ENCODE measurements at places on chromosomes 1 and 21.

DNA sequence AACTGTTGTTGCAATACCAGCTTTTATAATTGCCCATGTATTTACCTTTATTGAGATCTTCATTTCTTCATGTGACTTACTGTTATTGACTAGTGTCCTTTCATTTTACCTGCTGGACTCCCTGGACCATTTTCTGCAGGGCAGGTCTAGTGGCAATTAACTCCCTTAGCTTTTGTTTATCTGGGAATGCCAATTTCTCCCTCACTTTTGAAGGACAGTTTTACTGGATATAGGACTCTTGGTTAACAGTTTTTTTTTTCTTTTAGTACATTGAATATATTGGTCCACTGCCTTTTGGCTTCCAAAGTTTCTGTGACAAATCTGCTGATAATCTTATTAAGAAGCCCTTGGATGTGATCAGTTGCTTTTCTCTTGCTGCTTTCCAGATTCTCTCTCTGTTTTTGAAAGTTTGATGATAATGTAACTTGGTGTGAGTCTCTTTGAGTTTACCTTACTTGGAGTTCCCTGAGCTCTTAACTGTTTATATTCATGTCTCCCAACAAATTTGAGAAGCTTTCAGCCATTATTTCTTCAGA is 56.9 kb downstream of the COL18A1 start:
- H3K27me3 ChIP-seq = peaks cover 11% of the 10 kb centered on the region
- DNase-seq = no peak
- peaks cover 10% of the 10 kb centered on the region for H3K4me1 ChIP-seq

DNA sequence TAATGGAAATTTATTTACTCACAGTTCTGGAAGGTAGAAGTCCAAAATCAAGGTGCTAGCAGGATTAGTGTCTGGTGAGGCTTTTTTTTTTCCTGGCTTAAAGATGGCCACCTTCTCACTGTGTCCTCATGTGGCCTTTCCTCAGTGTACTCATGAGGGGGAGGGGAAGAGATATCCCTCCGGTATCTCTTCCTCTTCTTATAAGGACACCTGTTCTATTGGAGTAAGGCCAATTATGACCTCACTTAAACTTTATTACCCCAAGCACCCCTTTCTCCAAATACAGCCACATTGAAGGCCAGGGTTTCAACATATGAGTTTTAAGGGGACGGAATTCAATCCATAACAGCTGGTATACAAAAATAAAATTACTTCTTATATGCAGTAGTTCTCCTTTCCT is 203.7 kb upstream of the C1orf87 start:
- H3K4me3 ChIP-seq = no peak overlapping the region
- no peaks in the 10 kb centered on the region for H3K36me3 ChIP-seq
- H3K27ac ChIP-seq = no peak overlapping the region
- H3K27me3 ChIP-seq = no peaks in the 10 kb centered on the region
- no peaks in the 10 kb centered on the region for H3K4me1 ChIP-seq
- no peak for DNase-seq

DNA sequence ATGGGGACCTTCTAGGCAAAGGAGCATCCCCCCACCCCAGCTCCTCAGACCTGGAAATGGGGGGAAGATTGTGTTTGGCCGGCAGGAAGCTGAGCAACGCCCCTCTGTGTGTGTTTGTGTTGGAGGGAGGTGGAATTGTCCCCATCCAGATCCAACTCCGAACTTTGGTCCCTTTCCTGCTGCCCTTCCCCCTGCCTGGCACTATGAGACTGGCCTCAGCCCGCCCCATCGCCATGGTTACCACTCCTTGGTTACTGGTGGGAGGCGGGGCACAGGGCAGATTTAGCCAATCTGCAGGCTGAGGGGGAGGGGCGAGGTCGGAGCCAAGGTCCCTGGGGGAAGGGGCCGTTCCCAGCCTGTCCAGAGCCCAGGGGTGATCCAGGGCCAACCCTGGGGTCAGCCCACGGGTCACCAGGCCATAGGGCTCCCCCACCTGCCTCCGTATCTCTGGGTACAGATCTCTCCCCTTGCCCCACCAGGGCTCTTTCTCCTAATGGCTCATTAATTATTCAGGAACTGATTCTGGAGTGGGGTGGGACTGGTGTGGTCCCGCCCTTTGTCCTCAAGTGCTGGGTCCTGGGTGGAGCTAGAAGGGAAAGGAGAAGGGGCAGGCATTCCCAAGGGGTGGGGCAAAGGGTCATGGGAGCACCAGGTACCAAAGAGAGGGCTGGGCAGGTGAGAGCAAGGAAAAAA is 15.2 kb downstream of the PTPRF start:
- H3K27me3 ChIP-seq = peaks cover 18% of the 10 kb centered on the region
- no peak overlapping the region for H3K4me3 ChIP-seq
- H3K36me3 ChIP-seq = no peaks in the 10 kb centered on the region

GRCh38 chr1:205791568-205792180 is 16.4 kb upstream of the RAB29 start:
- no peaks in the 10 kb centered on the region for H3K27me3 ChIP-seq
- peak; percentile 57 for DNase-seq
- H3K36me3 ChIP-seq = peaks cover 20% of the 10 kb centered on the region
- H3K4me3 ChIP-seq = no peak overlapping the region

- H3K27me3 ChIP-seq = no peaks in the 10 kb centered on the region
- peaks cover 6% of the 10 kb centered on the region for H3K36me3 ChIP-seq
- peaks cover 29% of the 10 kb centered on the region for H3K4me1 ChIP-seq
- no peak overlapping the region for H3K4me3 ChIP-seq
- no peak for DNase-seq
Observed at GRCh38 chr1:174191349-174191862, 32.1 kb downstream of the RABGAP1L start.

- peaks cover 12% of the 10 kb centered on the region for H3K4me1 ChIP-seq
- H3K36me3 ChIP-seq = peaks cover 2% of the 10 kb centered on the region
- H3K4me3 ChIP-seq = peak overlapping the region; percentile 87
- H3K27me3 ChIP-seq = no peaks in the 10 kb centered on the region
- H3K27ac ChIP-seq = peak overlapping the region; percentile 98
Observed at GRCh38 chr1:1069056-1069710, 4.9 kb downstream of the RNF223 start.

- H3K27ac ChIP-seq = no peak overlapping the region
- H3K4me1 ChIP-seq = peaks cover 7% of the 10 kb centered on the region
- no peak overlapping the region for H3K4me3 ChIP-seq
- peaks cover 5% of the 10 kb centered on the region for H3K27me3 ChIP-seq
Observed at GRCh38 chr1:116794371-116794770, 40.1 kb downstream of the CD2 start.

GRCh38 chr1:33897092-33897725 is 33.3 kb downstream of the HMGB4 start:
- no peak overlapping the region for H3K27ac ChIP-seq
- no peak for DNase-seq
- no peaks in the 10 kb centered on the region for H3K36me3 ChIP-seq
- no peaks in the 10 kb centered on the region for H3K4me1 ChIP-seq

DNA sequence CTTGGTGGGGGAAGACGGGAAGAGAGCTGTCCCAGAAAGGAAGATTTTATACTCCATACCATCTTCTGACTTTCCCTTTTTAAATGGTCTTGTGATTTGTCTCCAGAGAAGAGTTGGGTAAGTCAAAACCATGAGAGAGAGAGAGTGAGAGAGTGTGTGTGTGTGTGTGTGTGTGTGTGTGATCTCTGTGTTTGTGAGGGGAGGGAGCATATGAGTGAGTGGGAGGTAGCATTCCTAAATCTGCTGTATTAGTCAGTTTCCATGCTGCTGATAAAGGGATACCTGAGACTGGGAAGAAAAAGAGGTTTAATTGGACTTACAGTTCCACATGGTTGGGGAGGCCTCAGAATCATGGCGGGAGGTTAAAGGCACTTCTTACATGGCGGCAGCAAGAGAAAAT is 102.0 kb upstream of the VANGL1 start:
- H3K27ac ChIP-seq = no peak overlapping the region
- no peak for DNase-seq
- H3K27me3 ChIP-seq = peaks cover 5% of the 10 kb centered on the region
- no peaks in the 10 kb centered on the region for H3K4me1 ChIP-seq
- no peak overlapping the region for H3K4me3 ChIP-seq

- no peaks in the 10 kb centered on the region for H3K4me1 ChIP-seq
- H3K36me3 ChIP-seq = no peaks in the 10 kb centered on the region
- no peak for DNase-seq
- H3K4me3 ChIP-seq = no peak overlapping the region
- H3K27ac ChIP-seq = no peak overlapping the region
- H3K27me3 ChIP-seq = peaks cover 11% of the 10 kb centered on the region
Observed at GRCh38 chr1:53731779-53732305, 7.1 kb downstream of the GLIS1 start.

- peak overlapping the region; percentile 99 for H3K27ac ChIP-seq
- DNase-seq = peak; percentile 72
Observed at GRCh38 chr1:160768295-160768657, 27.7 kb upstream of the LY9 start.

DNA sequence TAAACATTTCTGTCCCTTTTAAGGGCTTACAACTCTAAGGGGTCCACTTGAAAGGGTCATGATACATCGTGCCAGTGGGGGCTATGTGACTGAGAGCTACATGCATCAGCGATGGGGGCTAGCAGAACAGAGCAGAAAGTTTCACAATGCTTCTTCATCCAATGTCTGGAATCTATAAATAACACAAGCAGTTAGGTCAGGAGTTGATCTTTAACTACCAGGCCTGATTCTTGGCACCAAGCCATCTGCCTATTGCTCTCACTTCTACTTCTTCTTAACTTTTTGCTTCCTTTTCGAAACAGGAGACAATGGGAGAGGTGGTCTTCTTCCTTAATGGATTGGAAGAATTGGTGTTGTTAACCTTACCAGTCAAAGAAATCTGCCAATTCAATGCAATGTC is 410.0 kb downstream of the TGFB2 start:
- H3K4me1 ChIP-seq = no peaks in the 10 kb centered on the region
- no peaks in the 10 kb centered on the region for H3K27me3 ChIP-seq
- H3K4me3 ChIP-seq = no peak overlapping the region
- H3K27ac ChIP-seq = no peak overlapping the region

GRCh38 chr21:40408561-40408960 is 438.4 kb downstream of the DSCAM start:
- H3K36me3 ChIP-seq = no peaks in the 10 kb centered on the region
- H3K4me1 ChIP-seq = no peaks in the 10 kb centered on the region
- no peak overlapping the region for H3K4me3 ChIP-seq

GRCh38 chr1:162605225-162605927 is 26.9 kb upstream of the DDR2 start:
- no peaks in the 10 kb centered on the region for H3K4me1 ChIP-seq
- no peak for DNase-seq
- H3K36me3 ChIP-seq = peaks cover 21% of the 10 kb centered on the region
- H3K4me3 ChIP-seq = no peak overlapping the region
- no peaks in the 10 kb centered on the region for H3K27me3 ChIP-seq

DNA sequence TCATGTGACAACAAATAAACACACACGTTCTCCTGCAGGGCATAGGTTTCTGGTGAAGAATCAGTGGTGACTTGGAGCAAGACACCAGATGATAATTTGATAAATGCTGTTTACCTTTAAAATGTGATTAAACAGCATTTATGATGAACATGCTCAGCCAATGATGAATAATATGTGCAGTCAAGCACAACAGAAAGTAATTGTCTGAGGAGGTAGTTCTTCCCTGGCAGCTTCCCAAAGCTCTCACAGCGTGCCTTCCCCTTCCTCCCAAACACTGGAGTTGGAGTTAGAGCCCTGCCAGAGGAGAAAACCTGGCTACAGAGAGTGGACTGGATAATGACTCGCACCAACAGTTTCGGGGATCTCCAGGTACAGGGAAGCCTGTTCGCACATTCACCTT is 463.5 kb downstream of the SMYD3 start:
- no peak overlapping the region for H3K27ac ChIP-seq
- H3K27me3 ChIP-seq = no peaks in the 10 kb centered on the region
- H3K4me3 ChIP-seq = no peak overlapping the region
- H3K4me1 ChIP-seq = no peaks in the 10 kb centered on the region

GRCh38 chr1:243765676-243766075 is 84.4 kb downstream of the AKT3 start:
- no peaks in the 10 kb centered on the region for H3K27me3 ChIP-seq
- H3K36me3 ChIP-seq = peaks cover 2% of the 10 kb centered on the region
- no peak for DNase-seq
- peaks cover 9% of the 10 kb centered on the region for H3K4me1 ChIP-seq
- H3K27ac ChIP-seq = no peak overlapping the region

GRCh38 chr1:24952413-24952841 is 22.4 kb upstream of the RUNX3 start:
- H3K4me1 ChIP-seq = peaks cover 44% of the 10 kb centered on the region
- peak overlapping the region; percentile 84 for H3K27ac ChIP-seq
- no peaks in the 10 kb centered on the region for H3K36me3 ChIP-seq

DNA sequence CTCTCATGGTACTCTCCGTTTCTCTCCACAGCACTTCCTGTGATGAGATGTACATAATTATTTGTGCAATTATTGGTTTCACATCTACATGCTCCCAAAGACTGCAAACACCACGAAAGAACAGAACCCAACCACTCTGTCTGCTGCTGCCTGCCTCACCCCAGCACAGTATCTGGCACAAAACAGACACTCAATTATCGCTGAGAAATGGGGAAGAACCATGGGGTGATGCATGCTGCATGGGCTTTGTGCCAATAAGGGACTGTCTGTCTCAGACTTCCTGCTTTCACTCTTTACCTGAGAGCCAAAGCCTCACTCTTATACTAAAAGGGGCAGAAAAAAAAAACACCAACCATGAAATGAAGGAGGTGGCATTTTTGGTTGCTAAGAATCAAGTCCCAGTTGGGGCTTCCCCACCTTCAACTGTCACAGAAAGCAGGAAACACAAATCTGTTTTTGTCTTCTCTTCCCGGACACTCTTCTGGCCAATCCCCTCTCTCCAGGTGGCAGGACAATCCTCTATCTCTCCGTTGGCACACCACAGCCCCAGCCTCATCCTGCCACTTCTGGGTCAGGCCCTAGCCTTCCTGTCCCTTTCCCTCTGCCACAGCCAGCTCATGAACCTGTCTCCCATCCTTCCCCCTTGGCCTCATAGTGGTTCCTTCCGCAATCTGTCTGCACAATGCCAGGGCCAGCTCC is 82.0 kb downstream of the TGFBR3 start:
- H3K4me3 ChIP-seq = peak overlapping the region; percentile 27
- peak overlapping the region; percentile 65 for H3K27ac ChIP-seq
- H3K4me1 ChIP-seq = peaks cover 10% of the 10 kb centered on the region

DNA sequence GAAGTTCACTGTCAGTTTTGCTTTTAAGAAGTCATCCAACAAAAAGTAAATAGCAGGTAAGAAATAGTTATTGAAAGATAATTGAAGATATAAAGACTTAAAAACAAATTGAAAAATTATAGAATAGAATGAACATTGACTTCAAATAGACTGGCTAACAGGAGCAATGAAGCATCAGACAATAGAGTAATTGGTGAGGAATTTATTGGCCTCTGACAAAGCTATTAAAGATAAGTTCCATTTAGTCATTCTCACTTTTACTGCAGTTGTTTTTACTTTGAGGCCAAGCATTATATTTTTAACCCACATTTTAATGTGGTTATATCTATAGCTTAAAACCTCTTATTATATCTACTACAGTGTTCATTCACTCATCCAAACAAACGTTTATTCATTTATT is 228.8 kb upstream of the ADGRL2 start:
- H3K36me3 ChIP-seq = no peaks in the 10 kb centered on the region
- H3K27me3 ChIP-seq = no peaks in the 10 kb centered on the region
- DNase-seq = no peak
- no peak overlapping the region for H3K27ac ChIP-seq
- no peak overlapping the region for H3K4me3 ChIP-seq
